ENCODE measurements at places on chromosomes 3 and 15.

GRCh38 chr15:72368899-72369298 lies 6.9 kb downstream of the HEXA start:
- peak; percentile 60 for DNase-seq

GRCh38 chr3:14216257-14217048 lies 37.8 kb downstream of the LSM3 start:
- peak; percentile 81 for DNase-seq

DNA sequence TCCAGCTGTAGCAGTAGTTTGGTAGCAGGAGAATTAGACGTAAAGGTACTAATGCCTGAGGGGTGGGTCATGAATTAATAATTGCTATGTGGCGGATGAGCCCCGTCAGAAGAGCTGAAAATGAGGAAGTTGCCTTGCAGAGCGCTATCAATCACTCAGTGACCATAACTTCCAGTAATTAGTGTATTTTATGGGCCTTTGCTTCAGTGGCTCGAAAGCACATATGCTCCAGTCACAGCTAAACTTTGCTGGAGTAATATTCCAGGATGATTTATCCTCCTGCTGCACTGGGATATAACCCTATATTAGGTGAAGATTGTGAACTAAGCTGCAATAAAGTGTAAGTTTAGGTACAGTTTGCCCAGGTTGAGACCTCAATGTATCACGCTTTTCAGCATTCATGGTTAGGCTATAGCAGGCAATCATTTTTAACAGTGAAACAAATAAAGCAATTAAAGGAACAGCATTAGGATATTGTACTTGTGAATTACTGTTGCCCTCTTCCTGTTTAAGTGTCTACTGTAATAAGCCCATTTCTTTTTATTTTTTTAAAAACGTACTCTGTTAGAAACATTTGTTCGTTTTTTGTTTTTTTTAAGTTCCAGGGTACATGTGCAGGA lies 104.6 kb upstream of the SKOR1 start:
- DNase-seq: no peak

DNA sequence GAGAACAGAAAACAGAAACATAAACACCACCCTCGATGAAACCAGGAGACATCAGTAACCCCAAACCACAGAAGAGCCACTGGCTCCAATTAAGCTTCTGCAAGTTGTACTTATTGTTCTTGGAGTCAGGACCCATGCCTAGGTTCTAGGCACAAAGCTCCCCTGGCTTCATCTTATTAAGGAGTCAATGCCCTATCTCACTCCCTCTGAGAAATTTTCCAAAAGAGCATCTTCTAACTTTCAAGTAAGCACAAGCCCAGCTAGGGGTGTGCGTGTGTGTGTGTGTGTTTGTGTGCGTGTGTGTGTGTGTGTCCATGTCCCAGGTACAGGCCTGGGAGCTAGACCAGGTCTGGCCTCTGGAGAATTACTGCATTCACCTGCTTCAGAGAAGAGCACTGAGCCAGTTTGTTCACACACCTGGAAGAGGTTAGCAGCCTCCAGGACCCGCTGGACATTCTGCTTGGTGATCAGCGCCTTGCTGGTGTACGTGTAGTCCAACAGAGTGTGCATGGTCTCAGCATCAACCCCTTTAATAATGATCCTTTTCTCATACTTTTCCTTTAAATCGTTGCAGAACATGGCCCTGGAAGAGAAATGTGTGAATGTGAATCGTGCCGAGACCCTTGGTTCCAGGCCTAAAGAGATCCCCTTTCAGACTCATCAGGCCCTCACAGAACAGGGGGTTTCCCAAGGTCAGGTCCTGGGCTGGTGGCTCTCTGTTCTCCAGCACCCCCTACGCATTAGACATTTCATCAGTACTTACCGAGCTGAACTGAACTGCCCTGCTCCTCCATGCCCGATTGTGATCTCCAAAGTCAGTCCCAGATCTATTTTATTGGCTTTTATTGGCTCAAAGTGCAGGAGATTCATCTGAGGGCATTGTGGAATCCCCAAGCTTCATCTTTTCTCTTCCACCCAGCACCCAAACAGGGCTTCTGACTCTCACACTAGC lies 27.8 kb downstream of the KLHL6 start:
- no peak for DNase-seq

Measured in right cardiac atrium (tissue), 5 donors.